ENCODE measurements at places on chromosomes 2 and 18.

- ATAC-seq, result no peak
Observed at GRCh38 chr2:23691106-23691470, 235.8 kb downstream of the ATAD2B start.

- no peak for ATAC-seq
Observed at GRCh38 chr2:226295123-226295522, 504.5 kb downstream of the IRS1 start.

DNA sequence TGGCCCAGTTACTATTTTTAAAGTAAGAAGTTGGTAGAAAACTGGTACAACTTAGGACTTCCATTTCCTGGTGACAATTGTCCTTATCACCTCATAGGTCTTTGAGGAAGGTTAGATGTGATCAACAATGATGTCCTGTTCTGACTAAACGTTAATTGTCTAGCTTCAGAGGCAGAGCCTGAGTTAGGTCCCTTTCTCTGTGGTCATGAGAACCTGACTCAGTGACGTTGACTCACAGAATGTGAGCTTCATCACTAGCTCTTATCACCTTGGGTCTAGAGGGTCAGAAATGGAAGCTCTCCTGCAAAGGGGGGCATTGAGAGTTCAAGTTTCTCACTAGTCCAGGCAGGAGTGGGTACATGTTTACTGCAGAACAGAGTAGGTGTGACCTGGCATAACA, 60.6 kb upstream of the ATP8B1 start:
- peak; percentile 65 for ATAC-seq

GRCh38 chr2:81853341-81853740, 1548.8 kb upstream of the LRRTM1 start:
- ATAC-seq, result no peak

- ATAC-seq, result no peak
Observed at GRCh38 chr2:130185896-130186295, 3.8 kb downstream of the MZT2B start.

- ATAC-seq, result no peak
Observed at GRCh38 chr2:205364261-205364660, 318.0 kb upstream of the NRP2 start.

DNA sequence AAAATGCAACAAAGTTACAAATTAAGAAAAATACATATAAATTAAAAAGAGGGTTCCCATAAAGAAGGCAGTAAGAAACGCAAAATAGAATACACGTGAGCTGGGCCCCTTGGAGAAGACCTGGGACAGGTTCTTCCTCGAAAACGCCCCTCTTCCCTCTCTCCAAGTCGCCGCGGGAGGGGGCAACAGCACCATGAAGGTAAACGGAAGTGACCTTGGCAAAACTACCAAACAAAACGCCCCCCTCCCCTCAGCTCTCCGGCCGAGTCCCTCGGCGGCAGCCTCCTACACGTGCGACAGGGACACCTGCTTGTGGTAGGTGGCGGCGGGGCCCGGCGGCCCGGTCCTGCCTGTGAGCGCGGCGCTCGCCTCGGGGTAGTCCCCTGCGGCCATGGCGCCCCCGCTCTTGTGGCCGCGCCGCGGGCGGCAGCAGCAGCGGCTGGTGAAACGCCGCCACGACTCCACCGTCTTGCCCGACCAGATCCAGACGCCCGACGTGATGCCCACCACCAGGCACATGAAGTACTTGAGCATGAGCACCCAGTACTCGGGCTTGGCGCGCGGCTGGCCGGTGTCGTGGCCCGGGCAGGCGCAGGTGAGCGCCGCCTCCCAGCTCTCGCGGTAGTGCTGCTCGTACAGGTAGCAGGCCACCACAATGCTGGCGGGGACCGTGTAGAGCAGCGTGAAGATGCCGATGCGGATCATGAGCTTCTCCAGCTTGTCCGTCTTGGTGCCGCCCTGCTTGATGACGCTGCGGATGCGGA, 2.8 kb downstream of the FZD5 start:
- ATAC-seq, result no peak

DNA sequence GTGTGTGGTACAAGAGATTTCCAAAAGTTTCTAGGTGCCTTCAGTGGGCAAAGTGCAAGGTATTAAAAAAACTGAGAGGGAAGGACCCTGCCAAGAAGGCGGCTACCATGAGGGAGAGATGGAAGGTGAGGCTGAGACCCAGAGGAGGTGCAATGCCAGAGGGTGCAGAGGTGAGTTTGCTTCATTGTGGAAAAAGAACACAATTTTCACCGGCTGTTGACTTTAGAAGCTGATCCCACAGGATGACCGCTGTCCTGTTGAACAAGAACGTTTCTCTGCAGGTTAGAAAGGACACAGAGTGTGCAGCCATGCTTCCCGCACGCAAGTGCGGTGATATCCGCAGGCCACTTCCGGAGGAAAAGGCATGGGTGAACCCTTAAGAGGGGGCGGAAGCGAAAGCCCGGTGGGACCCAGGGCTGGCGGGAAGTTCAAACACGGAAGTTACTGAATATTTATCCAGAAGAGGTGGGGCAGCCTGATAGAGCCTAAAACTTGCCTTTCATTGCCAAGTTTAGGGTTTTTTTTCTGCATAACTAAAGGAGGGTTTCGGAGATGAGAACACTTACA, 16.6 kb downstream of the SP110 start:
- peak; percentile 4 for ATAC-seq

- ATAC-seq, result no peak
Observed at GRCh38 chr18:68034296-68034695, 517.8 kb upstream of the DSEL start.

- ATAC-seq, result no peak
Observed at GRCh38 chr2:8189316-8189715, 492.5 kb upstream of the ID2 start.

GRCh38 chr2:198173242-198173641, 368.8 kb downstream of the PLCL1 start:
- no peak for ATAC-seq

GRCh38 chr2:67246791-67247190, 150.3 kb upstream of the ETAA1 start:
- ATAC-seq, result no peak

GRCh38 chr2:119142824-119143223, 15.7 kb downstream of the C1QL2 start:
- ATAC-seq, result no peak

- ATAC-seq, result no peak
Observed at GRCh38 chr2:128410758-128411215, 92.1 kb upstream of the HS6ST1 start.

Measured in activated T-helper 17 cell treated with anti-CD3 and anti-CD28 coated beads, Interleukin-2, amount 50 U/mL, for 72 hours (primary cell).